ENCODE measurements at places on chromosomes 3 and 15.

DNA sequence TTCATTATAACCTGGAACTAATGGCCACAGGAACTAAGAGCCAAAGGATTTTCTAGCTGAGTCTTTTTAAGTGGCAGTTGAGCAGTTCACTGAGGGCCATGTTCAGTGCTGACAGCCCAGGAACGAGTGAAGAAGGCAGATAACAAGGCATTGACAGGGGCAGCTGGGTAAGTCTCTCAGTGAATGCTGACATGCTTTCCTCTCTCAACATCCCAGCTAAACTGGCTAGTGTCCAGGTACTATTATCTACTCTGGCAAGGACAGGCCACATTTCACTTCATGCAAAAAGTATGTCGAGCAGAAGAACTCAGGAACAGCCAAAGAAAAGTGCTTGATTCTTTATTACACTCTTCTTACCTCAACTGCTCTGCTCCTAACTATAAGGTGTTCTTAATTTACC, 515.9 kb downstream of the NLGN1 start:
- no peak for DNase-seq
- H3K27ac ChIP-seq = no peak overlapping the region
- no peaks in the 10 kb centered on the region for H3K27me3 ChIP-seq
- no peak overlapping the region for H3K4me3 ChIP-seq
- no peaks in the 10 kb centered on the region for H3K36me3 ChIP-seq

DNA sequence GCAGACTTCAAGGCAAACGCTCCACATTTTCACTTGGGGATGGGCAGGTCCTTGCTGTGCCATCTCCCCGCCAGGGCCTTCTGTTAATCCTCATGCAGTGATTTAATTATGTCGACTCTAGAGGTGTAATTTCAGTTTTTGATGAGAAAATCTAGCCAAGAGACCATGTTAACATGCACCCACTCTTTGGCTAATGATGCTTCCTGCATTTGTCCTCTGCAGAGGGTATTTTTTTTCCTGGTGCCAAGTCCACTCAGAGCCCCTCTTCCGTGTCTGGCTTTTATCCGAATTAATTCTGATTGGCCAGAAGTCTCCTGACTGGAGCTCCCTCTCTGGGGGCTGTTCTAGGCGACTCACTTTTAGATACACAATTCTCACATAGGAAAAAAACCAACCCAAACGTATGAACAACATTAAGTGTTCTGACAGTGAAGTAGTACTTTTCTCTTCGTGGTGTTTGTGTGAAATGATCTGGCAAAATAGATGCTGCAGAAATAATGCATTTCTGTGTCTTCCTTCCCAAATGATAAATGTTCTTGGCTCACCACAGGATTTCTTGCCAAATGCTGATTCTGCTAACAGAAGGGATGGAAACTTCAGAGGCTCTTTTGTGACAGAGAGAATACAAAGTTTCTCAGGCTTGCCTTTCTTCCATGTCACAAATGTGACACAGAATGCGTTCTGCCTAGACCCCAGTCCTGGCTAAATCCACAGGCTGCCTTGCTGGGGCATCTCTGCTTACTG, 190.0 kb downstream of the CACNA2D3 start:
- peaks cover 11% of the 10 kb centered on the region for H3K4me1 ChIP-seq
- H3K27me3 ChIP-seq = no peaks in the 10 kb centered on the region
- no peaks in the 10 kb centered on the region for H3K36me3 ChIP-seq
- no peak overlapping the region for H3K27ac ChIP-seq
- H3K4me3 ChIP-seq = no peak overlapping the region
- no peak for DNase-seq

DNA sequence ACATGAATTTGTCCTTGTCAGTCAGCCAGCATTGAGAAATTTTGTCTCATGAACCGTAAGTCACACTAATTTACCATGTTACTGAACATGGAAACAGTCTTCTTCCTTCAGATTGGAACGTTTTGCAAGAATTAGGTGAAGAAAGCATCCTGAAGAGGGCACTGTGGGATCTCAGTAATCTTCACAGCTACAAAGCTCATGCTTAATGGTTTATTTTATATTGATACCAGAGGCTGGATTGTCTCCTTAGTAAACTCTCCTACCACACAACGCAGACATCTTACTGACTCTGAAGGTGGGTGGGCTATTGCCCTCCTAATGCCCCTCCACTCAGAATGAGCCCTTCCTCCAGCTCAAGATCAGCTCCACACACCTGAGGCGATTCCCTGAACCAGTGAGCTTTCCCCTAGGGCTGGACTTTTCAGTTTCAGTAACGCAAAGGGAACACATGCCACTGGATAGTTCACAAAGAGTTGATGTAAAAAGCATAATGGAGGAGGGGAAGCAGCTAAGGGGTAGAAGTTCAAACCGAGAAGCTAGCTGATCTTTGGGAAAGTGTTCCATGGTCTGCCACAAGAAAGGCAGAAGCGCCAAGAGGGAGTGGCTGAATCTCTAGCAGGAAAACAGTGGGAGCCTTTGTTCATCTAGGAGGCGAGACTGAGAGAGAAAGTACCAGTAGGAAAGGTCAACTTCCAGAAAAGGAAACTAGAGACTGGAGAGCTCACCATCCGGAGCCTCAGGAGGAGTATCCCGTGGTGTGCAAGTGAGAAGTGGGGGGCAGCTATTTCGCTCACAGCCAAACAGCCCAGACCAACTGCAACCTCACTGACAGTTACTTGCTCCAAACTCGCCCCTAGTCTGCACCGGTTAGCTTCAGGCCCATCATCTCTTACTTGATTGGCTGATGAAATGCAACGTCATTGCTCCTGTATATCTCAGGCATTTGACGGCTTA, at the start of gene SLC9C1:
Gene SLC9C1 (minus strand): TSS at position 849 of the 954 bp plus-strand sequence. CDS start 7,425 bp downstream, outside the sequence.
- DNase-seq = no peak
- H3K4me3 ChIP-seq = peak within 1 kb of the TSS; percentile 41
- H3K27me3 ChIP-seq = no peaks in the 10 kb centered on the region
- H3K36me3 ChIP-seq = no peaks in the 10 kb centered on the region
- no peaks in the 10 kb centered on the region for H3K4me1 ChIP-seq
- peak within 1 kb of the TSS; percentile 75 for H3K27ac ChIP-seq

DNA sequence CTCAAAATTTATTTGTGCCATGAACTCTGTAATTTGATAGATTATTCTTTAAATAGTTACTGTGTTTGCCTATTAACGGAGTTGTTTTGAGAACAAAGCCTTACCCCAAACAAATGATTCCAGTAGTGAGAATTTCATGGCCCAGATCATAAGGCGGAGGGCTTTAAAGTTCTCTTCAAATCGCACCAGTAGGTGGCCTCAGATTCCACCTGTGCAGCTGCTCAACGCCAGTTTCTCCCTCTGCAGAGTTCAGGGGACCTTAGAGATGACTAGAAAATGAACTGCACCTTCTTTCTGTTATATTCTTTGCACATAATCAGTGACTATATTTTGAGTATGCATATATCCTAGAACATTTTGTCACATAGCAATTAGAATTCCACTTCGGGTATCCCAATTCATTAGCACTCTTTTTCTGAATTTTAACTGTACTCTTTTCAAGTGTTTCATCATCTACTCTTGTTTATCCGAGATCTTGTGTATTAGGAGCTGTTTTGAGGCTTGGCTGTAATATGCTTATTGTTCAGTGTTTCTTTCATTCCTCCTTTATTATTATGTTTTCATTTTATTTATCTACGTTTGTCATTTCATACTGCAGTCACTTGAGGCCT, 232.6 kb upstream of the CHRM5 start:
- peak; percentile 73 for DNase-seq
- H3K27ac ChIP-seq = no peak overlapping the region
- H3K4me1 ChIP-seq = no peaks in the 10 kb centered on the region
- H3K4me3 ChIP-seq = no peak overlapping the region

DNA sequence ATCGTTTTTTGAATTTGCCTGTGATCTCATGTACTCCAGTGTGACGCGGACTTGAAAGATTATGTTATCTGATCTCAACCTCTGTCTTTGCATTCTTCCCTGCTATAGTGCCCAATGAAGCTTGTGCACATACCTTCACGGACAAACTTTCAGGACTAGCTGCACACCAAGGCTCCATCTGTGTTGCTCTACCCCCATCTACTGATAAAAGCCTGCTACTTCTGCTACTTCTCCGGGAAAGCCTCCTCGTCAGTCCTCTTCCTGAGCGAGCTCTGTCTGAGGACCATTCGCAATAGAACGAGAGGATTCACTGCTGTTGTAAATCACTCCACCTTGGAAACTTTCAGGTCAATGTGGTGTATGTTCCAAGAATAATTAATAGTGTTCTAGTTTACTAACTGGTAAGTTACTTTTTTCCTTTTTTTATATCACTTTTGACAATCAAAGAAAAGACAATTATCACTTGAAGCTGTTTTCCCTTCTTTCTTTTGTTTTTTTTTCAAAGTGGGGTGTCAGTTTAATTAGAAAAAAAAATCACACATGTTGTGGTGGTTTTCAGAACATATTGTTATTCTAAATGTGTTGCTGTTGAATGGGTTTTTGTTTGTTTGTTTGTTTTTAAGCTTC, 217.6 kb downstream of the ARRDC4 start:
- peaks cover 9% of the 10 kb centered on the region for H3K27me3 ChIP-seq
- peak; percentile 88 for DNase-seq
- no peak overlapping the region for H3K27ac ChIP-seq
- peaks cover 5% of the 10 kb centered on the region for H3K4me1 ChIP-seq
- no peak overlapping the region for H3K4me3 ChIP-seq
- H3K36me3 ChIP-seq = no peaks in the 10 kb centered on the region

GRCh38 chr15:67358812-67359211, 104.2 kb downstream of the IQCH start:
- no peaks in the 10 kb centered on the region for H3K4me1 ChIP-seq
- no peak overlapping the region for H3K4me3 ChIP-seq
- H3K27me3 ChIP-seq = no peaks in the 10 kb centered on the region
- H3K27ac ChIP-seq = no peak overlapping the region
- no peaks in the 10 kb centered on the region for H3K36me3 ChIP-seq

DNA sequence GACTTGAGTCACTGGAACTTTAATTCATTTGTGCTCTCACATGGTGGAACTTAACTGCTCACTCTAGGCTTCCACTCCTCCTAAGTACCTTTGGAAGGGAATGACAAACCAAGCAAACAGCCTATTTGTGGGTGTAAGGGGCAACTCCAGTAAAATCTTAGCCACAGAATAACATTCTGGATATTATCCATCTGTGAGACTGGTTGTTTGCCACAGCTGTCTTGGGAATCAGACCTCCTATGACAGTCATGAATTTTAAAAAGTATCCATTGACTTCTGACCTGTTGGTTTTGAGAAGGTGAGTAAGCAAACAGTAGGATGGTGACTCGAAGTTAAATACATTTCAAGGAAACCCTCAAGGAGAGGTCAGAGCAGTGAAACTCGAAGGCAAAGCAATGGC, 147.3 kb upstream of the CDIN1 start:
- H3K4me1 ChIP-seq = no peaks in the 10 kb centered on the region
- H3K27me3 ChIP-seq = no peaks in the 10 kb centered on the region
- H3K27ac ChIP-seq = no peak overlapping the region
- H3K36me3 ChIP-seq = no peaks in the 10 kb centered on the region

DNA sequence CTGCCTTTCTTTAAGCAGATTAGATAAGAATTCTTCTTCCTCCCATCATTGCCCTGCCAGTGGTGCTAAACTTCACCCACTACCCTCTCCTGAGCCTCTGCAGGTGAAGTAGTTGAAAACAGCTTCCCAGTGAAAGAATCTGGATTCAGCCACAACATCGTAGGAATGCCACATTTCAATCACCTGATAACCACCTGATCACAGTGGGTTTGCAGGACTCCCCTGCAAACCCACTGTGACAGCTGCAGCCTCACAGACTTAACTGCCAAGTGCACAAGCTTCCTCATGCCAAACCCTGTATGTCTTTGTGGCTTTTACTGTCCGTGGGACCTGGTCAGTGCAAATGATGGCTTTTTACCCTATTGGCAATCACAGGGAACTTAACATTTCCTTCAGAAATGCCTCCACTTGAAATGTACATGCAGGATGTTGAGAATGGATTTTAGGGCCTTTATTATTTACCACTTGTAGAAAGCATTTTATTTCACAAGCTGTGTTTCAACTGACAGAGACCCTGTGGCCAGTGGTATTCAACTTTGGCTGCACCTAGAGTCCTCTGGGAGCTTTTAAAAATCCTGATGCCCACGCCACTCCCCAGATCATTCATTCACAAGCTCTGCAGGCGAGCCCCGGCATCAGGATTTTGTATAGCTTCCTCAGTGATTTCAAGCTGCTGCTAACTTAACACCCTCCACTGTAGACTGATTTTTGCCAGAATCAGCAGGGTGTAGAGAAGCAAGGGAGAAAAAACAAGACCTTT, 49.1 kb downstream of the OXNAD1 start:
- peaks cover 25% of the 10 kb centered on the region for H3K4me1 ChIP-seq
- peaks cover 3% of the 10 kb centered on the region for H3K36me3 ChIP-seq
- no peak for DNase-seq
- no peaks in the 10 kb centered on the region for H3K27me3 ChIP-seq
- no peak overlapping the region for H3K4me3 ChIP-seq

- no peaks in the 10 kb centered on the region for H3K4me1 ChIP-seq
- no peak for DNase-seq
- H3K4me3 ChIP-seq = no peak overlapping the region
- H3K27ac ChIP-seq = no peak overlapping the region
Observed at GRCh38 chr15:63319065-63319464, 41.7 kb downstream of the APH1B start.

GRCh38 chr3:81437683-81438082, 323.8 kb downstream of the GBE1 start:
- H3K27ac ChIP-seq = no peak overlapping the region
- no peak for DNase-seq

DNA sequence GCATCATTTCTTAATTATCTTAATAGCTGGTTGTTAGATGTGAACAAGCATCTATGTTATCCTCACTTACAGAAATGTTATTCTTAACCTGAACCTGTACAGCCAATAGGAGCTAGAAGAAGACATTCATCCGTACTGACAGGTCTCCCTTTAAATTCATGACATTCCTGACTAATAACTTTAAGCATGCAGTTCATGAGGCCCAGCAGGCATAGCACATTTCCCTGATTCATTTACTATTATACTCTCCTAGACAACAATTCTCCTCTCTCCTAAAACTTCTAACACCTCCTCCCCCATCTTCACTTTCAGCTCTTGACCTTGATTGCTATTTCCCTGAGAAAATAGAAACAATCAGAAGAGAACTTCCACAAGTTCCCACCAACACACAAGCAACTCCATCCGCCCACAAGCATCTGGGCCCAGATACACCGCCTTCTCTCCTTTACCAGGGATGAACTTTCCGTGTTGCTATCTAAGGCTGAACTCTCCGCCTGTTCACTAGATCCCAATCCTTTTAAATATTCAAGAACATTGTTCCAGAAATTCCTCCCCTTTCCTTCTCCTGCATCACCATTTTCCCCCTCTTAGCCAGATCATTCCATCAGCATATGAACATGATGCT, 62.9 kb upstream of the SPRED1 start:
- no peak overlapping the region for H3K27ac ChIP-seq
- H3K27me3 ChIP-seq = no peaks in the 10 kb centered on the region
- DNase-seq = no peak
- H3K4me1 ChIP-seq = no peaks in the 10 kb centered on the region
- no peaks in the 10 kb centered on the region for H3K36me3 ChIP-seq
- H3K4me3 ChIP-seq = no peak overlapping the region

DNA sequence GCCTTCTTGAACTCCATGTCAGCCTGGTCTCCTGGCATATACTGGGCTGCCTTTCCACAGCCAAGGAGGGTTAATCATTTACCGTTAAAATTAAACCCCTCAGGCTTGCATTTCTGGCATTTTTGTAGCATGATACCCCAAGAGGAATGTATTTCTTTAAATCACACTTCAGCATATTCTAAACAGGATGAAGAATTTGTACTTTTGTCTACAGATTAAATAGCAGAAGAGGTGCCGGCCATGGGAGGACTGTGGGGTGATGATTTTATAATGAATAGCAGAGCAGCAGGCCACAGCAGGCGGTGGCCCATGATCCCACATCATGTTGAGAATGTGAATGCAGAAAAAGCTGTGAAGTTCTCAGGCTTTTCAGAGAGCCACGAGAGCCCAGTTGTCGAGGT, 90.2 kb downstream of the ARNT2 start:
- H3K27ac ChIP-seq = no peak overlapping the region
- no peaks in the 10 kb centered on the region for H3K27me3 ChIP-seq
- H3K4me3 ChIP-seq = no peak overlapping the region
- H3K4me1 ChIP-seq = peaks cover 15% of the 10 kb centered on the region

Measured in stomach (tissue), 19 donors.